ENCODE measurements at places on chromosomes 3 and 15.

DNA sequence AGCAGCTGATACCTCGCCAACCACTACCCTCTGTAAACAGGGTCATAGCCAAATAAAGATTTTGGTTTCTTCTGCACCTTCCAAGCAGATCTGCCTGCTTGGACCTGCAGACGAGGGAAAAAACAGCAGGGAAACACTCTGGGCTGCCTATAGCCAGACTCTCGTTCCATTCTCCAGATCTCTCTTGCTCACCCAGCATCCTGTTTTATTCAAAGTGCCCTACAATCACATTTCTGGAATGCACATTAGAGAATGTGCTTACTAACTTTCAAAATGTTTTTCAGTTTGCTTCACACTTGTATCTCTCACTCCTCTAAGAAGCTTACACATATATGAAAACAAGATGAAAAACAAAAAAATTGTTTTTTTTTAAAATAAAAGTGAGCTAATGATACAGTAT is 71.4 kb downstream of the MLH1 start:
- no peak for DNase-seq

GRCh38 chr15:61856295-61856694 is 204.0 kb downstream of the VPS13C start:
- no peak for DNase-seq

DNA sequence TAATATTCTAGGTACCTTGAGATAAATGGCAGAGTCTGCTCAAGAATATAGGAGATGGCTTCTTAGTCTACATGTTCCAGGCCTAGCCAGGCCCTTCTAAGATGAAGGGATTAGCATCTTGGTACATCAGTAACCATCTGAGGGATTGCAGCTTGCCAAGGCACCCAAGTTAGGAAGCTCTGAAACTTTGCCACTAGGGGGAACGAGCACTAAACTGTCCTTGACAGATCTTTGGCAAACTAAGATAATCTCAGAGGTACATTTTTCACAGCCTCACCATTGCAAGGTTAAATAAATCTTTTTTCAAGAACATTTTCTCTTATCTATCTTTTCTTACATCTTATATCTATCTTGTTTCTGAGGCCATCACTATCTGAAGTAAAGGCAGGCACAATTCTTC is 351.2 kb downstream of the RAP2B start:
- DNase-seq, result no peak

GRCh38 chr3:37501571-37502313 is 327.4 kb upstream of the LRRFIP2 start:
- no peak for DNase-seq

- DNase-seq, result no peak
Observed at GRCh38 chr3:195815169-195815771, 3.5 kb upstream of the MUC4 start.

- DNase-seq, result no peak
Observed at GRCh38 chr15:28991236-28992171, 105.7 kb downstream of the APBA2 start.

DNA sequence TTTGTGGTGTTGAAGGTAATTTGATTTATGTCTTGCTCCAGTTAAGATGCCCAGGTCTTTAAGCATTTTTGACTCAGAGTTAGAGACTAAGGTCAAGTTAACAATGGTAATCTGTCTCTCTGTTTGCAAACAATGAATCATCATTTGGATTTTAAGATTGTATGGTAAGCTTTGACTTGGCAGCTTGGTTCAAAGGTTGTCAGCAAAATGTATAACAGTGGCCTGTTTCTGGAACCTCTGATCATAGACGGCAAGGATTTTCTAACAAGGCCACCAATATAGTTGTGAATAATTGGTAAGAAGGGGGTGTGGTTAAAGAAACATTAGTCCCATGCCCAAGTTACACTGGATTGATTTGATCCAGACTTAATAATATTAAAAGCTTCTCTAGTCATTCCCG is 775.2 kb upstream of the GOLIM4 start:
- no peak for DNase-seq

DNA sequence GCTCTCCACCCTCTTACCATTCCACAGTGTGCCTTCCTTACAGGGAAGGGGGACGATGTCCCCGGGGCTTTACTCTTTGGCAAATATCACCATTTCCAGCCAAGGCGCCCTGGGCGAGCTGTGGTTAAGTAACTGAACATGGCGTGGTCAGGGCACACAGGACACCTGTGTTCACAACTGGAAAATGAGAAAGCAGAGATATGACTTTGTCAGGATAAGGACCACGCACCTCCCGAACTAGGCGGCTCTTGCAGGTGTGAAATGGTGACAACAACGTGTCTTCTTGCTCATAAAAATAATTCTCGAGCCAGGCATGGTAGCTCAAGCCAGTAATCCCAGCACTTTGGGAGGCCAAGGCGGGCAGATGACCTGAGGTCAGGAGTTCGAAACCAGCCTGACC is 154.8 kb downstream of the LRRC28 start:
- DNase-seq, result no peak

- DNase-seq, result no peak
Observed at GRCh38 chr3:47536221-47536891, 22.8 kb upstream of the ELP6 start.

GRCh38 chr3:110810356-110810755 is 261.3 kb upstream of the NECTIN3 start:
- DNase-seq, result no peak

DNA sequence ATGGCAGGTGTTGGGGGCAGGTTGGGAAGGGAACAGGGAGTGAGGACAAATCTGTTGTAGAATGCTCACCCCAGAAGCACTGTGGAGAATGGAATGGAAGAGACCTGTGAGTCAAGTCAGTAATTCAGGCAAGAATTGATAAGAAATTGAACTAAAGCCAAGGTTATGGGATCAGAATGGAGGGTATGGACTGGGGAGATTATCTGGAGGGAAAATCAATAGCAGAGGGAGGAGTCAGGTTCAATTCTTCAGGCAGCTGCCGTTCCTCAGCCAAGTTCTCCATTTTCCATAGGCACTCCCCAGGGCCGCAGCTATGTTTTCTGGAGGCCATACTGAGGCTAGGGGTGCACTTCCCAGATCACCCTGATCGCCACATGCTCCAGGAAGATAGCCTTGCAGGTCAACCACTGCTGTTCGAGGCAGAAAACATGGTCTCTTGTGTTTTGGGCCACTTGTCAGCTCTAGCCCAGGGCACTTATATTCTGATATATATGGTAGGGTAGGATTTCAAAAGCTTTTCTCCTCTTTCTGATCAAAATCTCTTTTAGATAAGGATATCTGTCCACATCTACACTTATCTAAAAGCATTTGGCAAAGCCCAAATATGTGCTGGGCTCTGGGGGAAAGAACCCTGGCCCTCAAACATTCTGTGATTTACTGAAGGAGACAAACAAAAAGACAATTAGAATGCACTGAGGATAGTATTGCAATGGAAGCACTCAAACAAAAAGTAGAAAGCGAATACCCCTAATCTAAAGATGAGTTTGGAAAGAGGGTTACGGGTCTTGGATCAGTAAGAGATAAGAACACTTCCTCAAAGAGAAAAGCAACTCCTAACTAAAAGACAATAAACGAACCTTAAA is 92.3 kb downstream of the TMEM212 start:
- no peak for DNase-seq

- DNase-seq, result no peak
Observed at GRCh38 chr15:96276438-96277210, 53.9 kb upstream of the NR2F2 start.

DNA sequence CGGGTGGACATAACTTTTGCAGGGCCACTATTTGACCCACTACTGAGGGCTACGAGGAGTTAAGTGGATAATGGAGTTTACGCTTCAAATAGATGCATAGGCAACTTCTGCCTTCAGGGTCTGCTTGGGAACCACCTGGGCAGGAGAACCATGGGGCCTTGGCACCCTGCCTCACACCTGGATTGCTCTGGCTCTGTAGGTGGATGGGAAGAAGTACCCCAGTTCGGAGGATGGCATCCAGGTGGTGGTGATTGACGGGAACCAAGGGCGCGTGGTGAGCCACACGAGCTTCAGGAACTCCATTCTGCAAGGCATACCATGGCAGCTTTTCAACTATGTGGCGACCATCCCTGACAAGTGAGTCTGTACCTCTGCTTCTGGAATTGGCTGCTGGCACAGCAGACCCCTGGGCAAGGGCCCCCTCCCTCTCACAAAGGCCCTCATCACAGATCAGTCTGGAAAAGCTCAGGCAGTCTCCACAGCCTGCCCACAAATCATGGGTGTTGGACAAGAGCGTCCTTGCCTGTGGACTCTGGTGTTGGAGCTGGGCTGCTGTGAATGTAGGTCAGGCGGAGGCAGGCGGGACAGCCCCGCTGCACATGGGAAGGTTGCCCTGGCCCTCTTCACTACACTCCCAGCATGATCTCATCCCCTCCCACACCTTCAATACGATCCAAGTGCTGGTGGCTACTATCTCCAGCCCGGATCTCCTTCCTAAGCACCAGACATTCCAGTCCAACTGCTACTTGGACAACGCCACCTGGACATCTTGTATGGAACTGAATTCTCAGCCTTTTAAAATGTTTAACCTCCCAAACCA is 46.7 kb downstream of the MESD start:
- DNase-seq, result no peak

GRCh38 chr3:143109861-143110260 is 9.7 kb upstream of the CHST2 start:
- DNase-seq, result no peak

GRCh38 chr3:128680603-128681368 is 30.2 kb upstream of the RPN1 start:
- DNase-seq, result peak; percentile 100

GRCh38 chr3:26484140-26484539 is 138.4 kb upstream of the LRRC3B start:
- peak; percentile 20 for DNase-seq

DNA sequence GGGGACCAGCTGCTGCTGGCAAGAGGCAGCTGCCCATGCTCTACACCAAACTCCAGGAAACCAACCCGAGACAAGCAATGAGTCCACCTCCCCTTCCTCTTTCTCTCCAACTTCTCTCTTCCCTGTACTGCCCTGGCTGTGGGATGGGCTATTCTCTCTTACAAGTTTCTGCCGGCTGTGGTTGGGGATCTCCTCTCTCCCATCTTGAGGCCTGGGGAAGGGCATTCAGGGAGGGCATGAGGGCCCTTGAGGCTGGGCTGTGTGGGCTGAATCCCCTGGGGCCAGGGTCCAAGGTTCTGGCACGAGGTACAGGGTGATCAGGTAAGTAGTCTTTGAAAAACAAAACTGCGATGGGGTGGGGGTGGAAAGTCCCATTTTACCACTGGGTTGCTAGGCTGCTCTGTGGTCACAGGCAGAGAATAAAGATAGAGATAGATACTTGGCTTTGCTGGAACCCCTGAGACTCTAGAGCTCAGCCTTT is 32.3 kb upstream of the CTSH start:
- no peak for DNase-seq

- DNase-seq, result no peak
Observed at GRCh38 chr3:52396907-52397591, 47.9 kb downstream of the SEMA3G start.

GRCh38 chr15:85542895-85543331 is 162.5 kb downstream of the AKAP13 start:
- peak; percentile 93 for DNase-seq

DNA sequence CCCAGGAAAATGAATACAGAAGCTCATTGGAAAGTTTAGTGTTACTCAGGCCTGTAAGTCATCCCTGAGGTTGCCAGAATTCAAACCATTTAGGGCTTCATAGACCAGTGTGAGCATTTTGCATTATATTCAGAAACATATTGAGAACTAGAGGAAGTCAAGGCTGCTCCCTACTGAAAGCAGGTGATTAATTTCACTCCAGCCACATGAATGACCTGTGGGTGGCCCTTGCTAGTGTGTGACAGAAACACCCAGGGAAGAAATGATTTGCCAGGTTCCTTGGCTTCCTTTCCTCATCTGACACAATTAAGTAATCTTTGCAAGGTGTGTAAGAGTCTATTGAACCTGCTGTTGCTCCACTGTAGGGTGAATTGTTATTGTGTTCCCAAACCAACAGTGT is 61.8 kb downstream of the GAP43 start:
- no peak for DNase-seq

- DNase-seq, result no peak
Observed at GRCh38 chr3:85355572-85355971, 396.8 kb downstream of the CADM2 start.

GRCh38 chr3:189337673-189338091 is 165.9 kb downstream of the TPRG1 start:
- no peak for DNase-seq

- DNase-seq, result no peak
Observed at GRCh38 chr3:112744825-112745566, 101.7 kb downstream of the CD200R1L start.

DNA sequence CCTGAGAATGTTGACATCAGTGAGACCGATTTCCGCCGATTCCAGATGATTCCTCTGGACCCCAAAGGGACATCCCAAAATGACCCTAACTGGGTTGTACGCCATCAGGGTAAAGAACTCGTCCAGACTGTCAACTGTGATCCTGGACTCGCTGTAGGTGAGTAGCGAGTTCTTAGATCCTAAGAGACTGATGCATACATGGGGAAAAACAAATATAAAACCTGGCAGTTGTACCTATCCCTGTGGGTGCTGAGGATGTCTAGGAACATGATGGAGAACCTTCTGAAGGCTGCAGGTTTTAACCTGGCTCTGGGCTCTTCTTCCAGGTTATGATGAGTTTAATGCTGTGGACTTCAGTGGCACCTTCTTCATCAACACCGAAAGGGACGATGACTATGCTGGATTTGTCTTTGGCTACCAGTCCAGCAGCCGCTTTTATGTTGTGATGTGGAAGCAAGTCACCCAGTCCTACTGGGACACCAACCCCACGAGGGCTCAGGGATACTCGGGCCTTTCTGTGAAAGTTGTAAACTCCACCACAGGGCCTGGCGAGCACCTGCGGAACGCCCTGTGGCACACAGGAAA is 12.3 kb downstream of the THBS1 start:
- no peak for DNase-seq

- DNase-seq, result no peak
Observed at GRCh38 chr3:38585791-38586420, 63.6 kb downstream of the SCN5A start.

- DNase-seq, result peak; percentile 95
Observed at GRCh38 chr3:120417272-120417911, 33.4 kb downstream of the FSTL1 start.

- no peak for DNase-seq
Observed at GRCh38 chr15:58486564-58486963, 54.8 kb downstream of the LIPC start.

DNA sequence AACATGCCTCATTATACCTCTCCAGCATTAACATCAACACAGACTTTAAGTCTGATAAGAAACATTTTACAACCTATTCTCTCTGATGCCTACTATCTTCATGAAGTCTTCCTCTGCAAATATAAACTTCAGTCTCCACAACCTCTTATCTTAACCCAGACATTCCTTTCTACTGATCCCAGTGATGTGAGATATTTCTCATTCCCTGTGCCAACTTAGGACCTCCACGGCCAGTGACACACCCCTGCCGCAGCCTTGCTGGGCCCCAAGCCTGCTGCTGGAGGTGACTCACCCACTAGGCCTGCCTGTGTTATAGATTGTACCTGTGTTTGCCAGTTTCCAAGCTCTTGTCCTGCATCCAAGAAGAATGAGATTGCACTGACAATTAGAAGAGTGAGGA is 734.5 kb upstream of the CADM2 start:
- no peak for DNase-seq

GRCh38 chr3:195247086-195247862 is 23.7 kb downstream of the XXYLT1 start:
- no peak for DNase-seq

All from NCI-H1417 (cell line).